ENCODE measurements at places on chromosomes 2 and 18.

DNA sequence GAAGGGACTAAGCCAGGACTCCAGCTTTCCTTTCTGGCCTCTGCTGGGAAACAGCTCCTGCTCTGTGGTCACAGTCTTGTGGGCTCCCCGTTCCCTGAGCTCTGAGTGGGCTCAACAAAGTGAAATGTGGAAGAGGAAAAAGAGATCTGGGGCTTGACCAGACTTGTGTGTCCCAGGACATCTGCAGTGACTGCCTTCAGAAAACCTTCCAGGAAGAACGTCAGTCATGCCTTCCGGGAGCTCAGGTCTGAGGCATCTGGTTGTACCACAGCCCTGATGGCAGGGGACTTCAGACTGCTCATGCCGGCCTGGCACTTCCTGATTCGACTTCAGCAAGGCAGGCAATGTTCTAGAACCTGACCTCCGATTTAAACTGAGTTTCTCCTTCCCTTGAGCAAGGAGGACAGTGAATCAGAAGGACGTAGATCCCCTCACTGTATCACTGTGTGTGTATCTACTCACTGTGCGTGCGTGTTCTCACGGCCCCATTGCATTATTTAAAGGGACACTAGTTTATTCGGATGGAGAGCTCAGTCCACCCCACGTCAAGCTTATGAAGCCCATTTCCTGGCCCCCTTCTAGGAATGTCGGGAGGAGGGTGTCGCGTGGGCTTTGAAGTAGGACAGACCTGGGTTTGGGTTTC lies 548 bp upstream of the FBLN7 start:
- DNase-seq = no peak

GRCh38 chr18:61169386-61169785 lies 163.8 kb upstream of the CDH20 start:
- no peak for DNase-seq

DNA sequence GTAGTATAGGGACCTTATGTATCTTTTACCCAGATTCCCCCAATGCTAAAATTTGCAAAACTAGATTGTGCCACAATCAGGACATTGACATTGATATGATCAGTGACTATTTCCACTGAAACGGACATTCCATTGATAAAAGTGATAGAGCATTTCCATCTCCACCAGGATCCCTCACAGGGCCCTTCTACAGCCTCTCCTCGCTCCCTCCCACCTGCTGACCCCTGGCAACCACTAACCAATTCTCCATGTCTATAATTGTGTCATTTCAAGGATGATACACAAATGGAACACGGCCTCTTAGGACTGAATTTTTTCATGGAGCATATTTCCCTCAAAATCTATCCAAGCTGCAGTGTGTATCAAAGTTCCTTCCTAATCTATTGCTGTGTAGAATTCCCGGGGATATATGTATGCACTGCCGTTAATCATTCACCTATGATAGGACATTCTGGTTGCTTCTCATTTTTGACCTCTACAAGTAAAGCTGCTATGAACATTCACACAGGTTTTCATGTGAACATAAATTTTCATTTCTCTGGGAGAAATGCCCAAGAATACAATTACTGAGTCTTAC lies 67.3 kb downstream of the UXS1 start:
- DNase-seq = no peak

- DNase-seq = no peak
Observed at GRCh38 chr2:53768242-53768542, 588 bp downstream of the CHAC2 start.

GRCh38 chr2:146131785-146132184 lies 1611.9 kb upstream of the ZEB2 start:
- no peak for DNase-seq

- no peak for DNase-seq
Observed at GRCh38 chr18:34493566-34494358, 216.3 kb upstream of the DTNA start.

- DNase-seq = no peak
Observed at GRCh38 chr2:42100683-42101205, 52.9 kb downstream of the PKDCC start.

Data from NCI-H524 treated with DMSO at 0.1 percent for 48 hours (cell line).